ENCODE measurements at places on chromosomes 1 and 21.

- no peak for DNase-seq
Observed at GRCh38 chr21:44919111-44919912, 1.4 kb downstream of the ITGB2 start.

- peak; percentile 82 for DNase-seq
Observed at GRCh38 chr1:153608742-153609584, 4.0 kb downstream of the S100A16 start.

DNA sequence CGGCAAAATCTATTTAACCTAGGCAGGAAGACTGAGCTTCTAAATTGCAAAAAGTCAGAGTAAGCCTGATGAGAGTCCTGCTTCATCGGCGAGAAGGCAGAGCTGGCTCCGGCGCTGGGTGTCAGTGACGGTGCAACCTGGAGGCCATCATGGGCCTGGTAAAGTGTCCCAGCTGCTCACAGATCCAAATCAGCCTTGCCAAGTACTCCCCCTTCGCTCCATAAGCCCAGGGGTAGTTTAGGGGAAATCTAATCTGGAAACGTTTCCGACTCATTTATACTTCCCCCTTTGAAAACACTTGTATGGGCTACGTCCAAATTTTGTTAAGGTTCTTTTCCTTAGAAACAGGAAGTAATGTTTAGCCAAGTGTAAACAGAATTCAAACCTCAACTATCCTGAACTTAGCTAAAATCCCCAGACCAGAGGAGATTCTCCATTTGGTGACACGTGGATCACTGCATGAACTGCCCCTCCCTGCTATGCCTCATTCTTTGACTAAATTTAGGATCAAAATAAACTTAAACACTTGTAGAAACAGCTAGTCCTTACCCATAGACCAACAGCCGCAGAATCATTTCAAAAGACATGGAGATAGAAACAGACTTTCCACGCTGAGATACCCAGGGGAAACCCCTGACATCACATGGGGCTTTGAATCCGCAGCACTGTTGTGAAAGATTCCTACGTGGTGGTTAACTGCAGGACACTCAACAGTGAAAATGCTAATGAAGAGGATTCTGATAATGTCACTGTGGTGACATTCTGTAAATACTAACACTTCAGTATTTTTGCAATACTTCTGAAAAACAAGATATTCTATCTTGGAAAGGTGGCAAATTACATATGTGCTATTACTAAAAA is 172.7 kb downstream of the TGFBR3 start:
- DNase-seq: no peak

DNA sequence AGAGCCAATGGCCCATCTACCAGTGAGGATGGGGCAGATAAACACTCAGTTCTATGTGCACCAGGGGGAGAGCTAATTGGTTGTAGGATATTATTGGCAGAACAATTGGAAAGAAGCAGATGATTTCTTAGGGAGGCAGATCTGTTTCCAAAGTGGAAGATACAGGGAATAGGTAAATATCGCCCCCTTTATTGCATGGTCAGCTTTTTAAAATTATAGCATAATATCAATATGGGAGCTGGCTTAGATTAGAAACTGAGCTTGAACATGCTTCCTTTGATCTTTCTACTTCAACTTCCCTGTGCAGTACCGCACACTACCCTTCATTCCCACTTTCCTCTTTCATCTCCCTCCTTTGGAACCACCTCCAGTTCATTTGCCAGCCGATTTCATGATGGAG is 64.0 kb upstream of the PLXNA2 start:
- no peak for DNase-seq

DNA sequence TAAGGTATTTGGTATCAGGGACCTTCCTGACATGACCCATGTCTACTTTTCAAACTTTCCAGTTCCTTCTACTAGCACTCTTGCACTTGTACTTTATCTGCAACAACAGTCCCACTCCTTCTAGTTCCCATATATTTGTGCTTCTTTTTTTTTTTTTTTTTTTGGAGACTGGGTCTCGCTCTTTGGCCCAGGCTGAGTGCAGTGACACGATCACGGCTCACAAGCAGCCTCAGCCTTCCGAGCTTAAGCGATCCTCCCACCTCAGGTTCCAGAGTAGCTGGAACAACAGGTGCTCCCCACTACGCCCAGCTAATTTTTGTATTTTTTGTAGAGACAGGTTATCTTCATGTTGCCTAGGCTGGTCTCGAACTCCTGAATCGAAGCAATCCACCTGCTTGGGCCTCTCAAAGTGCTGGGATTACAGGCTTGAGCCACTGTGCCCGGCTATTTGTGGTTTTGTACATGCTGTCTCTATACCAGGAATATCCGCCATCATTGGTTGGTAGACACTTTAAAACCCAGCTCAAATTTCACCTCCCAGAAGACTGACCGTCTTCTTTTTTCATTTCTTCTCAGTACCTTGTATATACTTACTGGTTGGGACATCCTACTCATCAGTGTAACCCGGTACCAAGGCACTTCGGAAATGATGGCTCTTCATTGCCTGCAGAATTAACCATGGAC is 1.1 kb downstream of the ZMYM1 start:
- no peak for DNase-seq

DNA sequence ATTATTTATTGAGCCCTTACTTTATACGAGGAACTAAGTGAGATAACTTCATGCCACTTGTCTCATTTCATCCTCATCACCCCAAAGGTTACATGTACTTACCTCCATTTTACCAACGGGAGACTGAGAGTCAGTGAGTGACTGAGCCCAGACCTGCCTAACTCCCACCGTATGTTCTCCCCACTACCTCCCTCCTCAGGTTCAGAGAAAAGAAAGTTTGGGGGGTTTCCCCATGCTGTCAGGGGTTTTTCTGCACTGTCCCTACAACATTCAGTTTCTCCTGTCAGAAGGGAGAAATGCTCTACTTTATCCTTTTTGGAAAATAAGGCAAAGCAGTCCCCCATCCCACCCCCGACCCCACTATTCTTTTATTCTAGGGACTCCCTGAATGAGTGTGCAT is 32.9 kb downstream of the FAM78B start:
- no peak for DNase-seq

DNA sequence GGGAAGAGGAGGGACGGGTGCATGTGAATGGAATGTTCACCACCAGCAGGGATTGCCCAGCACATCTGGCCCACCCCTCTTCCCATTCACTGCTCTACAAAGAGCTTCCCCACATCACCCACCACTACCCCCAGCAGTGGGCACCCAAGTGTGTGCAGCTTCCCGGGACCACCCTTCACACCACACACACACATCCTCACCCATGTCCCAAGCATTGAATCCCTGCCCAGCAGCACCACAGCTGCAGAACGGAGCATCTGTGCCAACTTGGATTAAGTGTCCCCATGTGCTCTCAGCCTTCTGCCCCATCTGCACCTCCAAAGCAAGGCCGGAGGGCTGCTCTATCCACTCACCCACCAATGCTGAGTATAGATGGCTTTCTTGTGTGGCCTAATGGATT is 141.4 kb downstream of the PSMG1 start:
- DNase-seq: no peak

GRCh38 chr1:66271904-66272254 is 262.1 kb upstream of the SGIP1 start:
- no peak for DNase-seq

DNA sequence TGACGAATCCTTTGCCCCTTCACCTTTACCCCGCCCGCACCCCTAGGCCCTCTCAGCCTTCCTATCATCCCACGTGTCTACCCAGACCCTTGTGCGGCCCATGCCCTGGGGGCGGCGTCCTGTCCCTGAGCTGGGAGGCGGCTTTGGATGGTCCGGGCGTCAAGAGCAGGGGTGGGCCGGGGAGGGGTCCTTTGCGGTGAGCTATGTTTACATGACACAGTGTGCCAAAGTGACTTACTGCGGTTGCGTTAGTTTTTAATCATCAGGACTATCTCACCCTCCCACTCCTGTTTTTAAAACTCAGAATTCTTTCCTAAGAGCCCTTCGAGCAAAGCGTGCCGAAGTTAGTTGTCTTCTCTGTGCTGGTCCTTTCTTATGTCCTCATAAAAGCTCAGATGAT is 144.6 kb downstream of the PGBD5 start:
- no peak for DNase-seq

DNA sequence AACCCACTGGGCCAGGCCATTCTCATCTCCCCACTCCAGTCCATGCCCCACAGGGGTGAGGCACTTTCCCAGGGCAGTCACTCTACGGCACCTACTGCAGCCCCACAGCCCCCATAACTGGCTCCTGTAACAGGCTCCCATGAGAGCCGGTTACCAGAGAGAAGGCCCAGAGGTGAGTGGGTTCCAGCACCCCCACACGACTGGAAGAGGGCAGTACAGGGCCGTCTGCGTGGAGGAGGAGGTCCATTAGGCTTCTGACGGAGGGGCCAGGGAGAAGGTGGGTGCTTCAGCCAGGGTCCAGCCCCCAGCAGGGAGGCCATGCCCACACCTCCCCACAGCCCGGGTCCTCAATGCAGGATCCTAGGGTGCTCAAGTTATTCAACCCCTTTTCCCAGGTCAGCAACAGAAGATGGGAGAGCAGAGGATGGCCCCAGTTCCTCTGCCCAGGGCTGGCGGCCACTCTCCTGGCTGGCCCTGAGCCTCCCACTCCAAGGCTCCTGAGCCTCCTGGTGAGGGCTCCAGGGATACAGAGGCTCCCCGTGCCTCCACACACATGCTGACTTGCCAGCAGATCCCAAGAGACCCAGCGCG is 1.6 kb downstream of the ACAP3 start:
- DNase-seq: peak; percentile 46

DNA sequence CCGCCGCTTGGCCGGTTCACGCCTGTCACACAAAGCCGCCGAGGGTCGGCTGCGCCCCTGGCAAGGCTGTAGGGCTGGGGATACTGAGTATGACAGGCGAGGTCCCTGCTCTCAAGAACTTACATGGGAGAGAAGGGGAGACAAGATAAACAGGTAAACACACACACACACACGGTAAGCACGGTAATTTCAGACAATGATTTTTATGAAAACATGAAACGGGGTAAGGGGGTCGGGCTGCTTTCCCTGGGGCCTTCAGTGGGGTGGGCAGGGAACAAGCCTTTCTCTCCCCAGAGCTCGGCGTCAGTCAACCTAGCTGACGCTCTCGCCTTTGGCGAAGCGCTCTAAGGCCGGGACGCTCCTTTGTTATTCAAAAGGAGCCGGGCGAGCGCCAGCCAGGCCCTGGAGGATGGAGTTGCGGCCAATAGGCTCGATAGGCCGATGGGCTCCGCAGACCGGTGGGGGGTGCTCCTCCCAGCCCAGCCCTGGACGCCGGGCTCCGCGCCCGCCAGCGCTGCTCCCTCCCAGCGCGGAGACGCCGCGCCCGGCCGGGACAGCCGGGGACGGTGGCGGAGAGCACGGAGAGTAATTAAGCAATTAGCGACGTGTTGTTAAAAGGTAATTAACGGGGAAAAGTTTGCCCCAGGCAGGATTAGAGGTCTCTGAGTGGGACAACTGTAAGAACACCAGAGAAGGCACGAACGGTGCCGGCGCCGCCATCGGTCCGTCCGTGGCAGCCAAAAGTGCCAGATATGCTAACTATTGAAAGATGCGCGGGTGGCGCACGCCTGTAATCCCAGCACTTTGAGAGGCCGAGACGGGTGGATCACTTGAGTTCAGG is 950 bp upstream of the INKA2 start:
- peak; percentile 80 for DNase-seq

GRCh38 chr1:246608616-246609376 is 42.5 kb downstream of the CNST start:
- peak; percentile 77 for DNase-seq

DNA sequence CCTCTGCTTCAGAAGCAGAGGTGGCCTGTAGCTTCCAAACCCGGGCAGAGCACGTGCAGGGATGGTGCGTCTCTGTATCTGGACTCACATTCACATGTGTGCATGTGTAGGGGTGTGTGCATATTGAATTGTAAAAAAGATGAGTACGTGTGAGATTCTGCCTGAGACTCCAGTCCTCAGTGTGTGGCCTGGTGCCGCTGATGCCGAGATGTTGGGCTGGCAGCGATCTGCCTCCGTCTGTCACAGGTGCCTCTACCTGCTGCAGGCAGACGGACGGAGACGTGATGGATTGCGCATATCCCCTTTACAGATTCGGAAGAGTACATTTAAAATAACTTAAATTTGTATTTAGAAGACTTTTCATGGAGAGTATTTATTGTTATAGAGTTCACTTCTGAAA is 53.6 kb downstream of the ADARB1 start:
- no peak for DNase-seq

DNA sequence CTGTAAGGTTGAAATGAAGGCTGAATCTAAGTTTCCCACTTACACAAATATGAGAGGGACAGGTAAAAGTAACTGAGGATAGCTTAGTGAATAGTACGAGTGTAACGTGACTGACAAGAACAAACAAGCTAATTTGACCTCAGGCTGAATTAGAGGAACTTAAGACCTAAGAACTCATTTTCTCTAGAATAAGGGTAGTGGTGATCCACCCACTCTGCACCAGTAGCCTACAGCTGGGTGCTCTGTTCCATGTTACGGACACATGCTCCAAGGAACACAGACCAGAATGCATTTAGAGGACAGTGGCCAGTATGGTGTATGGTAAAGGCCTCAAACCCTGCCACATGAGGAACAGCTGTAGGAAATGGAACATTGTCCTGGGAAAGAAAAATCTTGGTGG is 14.9 kb upstream of the TMEM9 start:
- no peak for DNase-seq

DNA sequence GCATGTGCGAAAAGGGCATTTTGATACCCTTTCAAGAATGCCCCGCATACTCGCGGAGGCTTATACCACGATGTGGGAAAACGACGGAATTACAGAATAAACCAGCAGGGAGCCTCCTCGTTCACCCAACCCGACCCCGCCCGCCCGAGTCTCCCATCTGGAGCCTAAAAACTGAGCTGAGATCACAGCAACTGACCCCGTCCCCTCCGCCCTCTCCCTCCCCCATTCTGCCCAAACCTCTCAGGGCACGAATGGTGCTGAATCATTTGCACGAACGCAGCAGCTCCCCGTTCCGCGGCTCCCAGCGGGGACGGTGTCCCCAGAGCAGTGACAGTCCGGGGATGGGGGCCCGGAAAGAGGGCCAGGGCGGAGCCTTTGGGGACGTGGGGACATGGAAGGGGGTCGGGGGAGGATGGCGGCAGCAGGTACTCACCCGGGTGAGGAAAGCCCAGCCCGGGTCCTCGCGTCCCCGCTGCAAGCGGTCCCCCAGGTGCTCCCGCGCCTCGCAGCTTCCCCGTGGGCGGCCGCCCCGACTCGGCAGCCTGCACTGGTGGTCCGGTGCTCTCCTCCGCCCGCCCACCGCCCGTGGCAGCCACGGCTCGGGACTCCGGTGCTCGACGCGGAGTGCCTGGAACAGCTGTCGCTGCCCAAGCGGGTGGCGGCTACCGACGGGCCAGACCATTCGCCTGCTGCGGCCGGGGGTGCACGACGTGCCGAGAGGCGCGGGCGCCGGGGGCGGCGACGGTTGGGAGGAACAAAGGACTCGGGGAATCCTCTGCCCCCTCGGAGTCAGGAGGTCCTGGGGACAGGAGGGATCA is at the start of gene TTLL7:
TTLL7 (minus strand) TSS at position 635 of the 818 bp plus-strand sequence. CDS start 46,921 bp downstream, outside the sequence.
- peak; percentile 91 for DNase-seq

GRCh38 chr21:45828580-45829570 is 152.7 kb upstream of the COL6A1 start:
- DNase-seq: no peak

Data from NCI-H69 (cell line).